Glutamatergic neuron (in vitro differentiated cells): ENCODE measurements at places on chromosomes 6 and 20. TPM values are rescaled to one million over a fixed set of nuclear protein-coding genes. Genes with fewer than 3 reads are reported as not detected.

DNA sequence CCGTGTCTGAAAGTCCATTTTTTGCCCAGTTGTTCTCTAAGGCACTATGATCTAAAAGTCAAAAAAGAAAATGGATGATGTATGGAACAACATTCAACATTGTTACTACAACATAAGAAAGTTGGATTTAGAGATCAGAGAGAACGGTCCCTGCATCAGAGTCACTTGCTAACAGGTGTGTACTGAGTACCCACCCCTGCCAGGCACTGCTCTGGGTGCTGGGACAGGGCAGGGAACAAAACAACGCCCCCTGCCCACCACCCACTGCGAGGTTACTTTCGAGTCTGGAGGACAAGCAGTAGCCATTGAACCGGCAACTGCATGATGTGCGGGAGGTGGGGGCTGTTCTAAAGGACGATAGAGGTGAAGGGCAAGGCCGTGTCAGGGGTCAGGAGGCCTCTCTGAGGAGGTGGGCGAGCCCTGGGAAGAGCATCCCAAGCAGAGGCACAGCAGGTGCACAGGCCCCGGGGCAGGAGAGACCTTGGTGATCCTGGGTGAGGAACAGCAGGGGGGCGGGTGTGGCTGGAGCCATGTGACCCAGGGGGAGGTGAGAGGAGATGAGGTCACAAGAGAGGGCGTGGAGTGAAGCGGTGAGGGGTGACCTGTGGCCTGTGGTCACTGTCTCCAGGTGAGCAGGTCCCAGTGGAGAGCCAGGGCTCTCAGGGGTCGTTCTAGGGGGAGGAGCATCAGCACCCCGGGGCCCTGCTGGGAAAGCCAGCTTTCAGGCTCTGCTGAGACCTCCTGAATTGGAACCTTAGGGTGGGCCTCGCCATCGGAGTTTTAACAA, 197.5 kb upstream of the SULF2 start:
- H3K4me3 ChIP-seq, result no peak overlapping the region
- H3K36me3 ChIP-seq, result no peaks in the 10 kb centered on the region
- H3K27ac ChIP-seq, result no peak overlapping the region
- DNase-seq, result no peak
- peaks cover 27% of the 10 kb centered on the region for H3K4me1 ChIP-seq

GRCh38 chr20:23939641-23940040, 48.9 kb downstream of the GGTLC1 start:
- no peaks in the 10 kb centered on the region for H3K4me1 ChIP-seq
- H3K27me3 ChIP-seq, result peaks cover 4% of the 10 kb centered on the region
- H3K4me3 ChIP-seq, result no peak overlapping the region
- no peak overlapping the region for H3K27ac ChIP-seq
- H3K36me3 ChIP-seq, result peaks cover 4% of the 10 kb centered on the region

GRCh38 chr20:1368448-1369199, 24.2 kb downstream of the FKBP1A start:
- DNase-seq, result no peak
- H3K4me1 ChIP-seq, result peaks cover 34% of the 10 kb centered on the region
- peaks cover 8% of the 10 kb centered on the region for H3K27me3 ChIP-seq
- peak overlapping the region; percentile 92 for H3K27ac ChIP-seq
- peaks cover 13% of the 10 kb centered on the region for H3K36me3 ChIP-seq

DNA sequence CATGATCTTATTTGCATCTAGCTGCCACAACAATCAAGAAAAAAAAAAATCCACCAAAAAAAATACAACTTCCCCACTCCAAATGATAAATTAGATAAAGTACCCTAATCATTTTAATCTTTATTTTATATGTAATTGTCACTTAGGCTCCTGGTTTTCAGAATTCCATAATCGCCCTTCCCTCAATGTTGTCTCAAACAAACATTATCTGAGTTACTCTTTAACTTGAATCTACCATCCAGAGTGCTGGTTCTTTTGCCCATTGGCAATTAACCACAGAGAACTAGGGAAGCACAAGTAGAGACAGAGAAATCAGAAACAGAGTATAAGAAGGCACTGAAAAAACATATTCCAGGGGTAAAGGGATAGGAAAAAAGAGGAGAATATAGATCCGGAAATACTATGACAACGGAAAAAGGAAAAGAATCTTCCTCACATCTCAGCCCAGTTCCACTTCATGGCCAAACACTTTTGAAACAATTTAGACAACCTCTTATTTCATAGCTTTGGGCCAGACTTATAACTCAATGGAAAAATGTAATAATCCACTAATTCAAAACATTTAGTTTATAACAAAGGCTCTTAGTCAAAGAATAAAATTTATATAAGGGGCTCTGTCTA, 861 bp upstream of the NHSL1 start:
- peaks cover 55% of the 10 kb centered on the region for H3K4me1 ChIP-seq
- no peak for DNase-seq
- H3K4me3 ChIP-seq, result peak overlapping the region; percentile 87
- peaks cover 10% of the 10 kb centered on the region for H3K27me3 ChIP-seq
- no peaks in the 10 kb centered on the region for H3K36me3 ChIP-seq
- peak overlapping the region; percentile 99 for H3K27ac ChIP-seq

DNA sequence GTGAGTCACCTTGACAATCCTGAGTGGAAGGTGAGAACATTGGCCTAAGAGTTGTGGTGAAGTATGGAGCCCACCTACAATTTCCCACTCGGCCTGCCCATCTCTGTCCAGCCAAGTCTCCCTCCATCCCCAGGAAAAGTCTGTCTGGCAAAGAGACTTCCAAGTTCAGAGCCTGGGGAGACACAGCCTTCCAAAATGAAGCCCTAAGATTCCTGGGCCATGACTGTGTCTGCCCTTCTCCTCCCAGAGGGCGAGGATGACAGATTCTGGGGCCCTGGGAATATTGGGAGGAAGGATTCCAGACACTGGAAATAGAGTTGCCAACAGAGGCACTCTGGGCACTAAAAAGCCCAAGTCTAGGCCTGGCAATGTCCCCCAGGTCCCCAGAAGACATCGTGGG, 176.8 kb downstream of the NFATC2 start:
- DNase-seq, result no peak
- H3K4me1 ChIP-seq, result no peaks in the 10 kb centered on the region
- H3K4me3 ChIP-seq, result no peak overlapping the region
- H3K27me3 ChIP-seq, result peaks cover 2% of the 10 kb centered on the region
- H3K27ac ChIP-seq, result no peak overlapping the region
- H3K36me3 ChIP-seq, result peaks cover 8% of the 10 kb centered on the region

- no peak for DNase-seq
- peaks cover under 1% of the 10 kb centered on the region for H3K36me3 ChIP-seq
- H3K27me3 ChIP-seq, result peaks cover 1% of the 10 kb centered on the region
- no peak overlapping the region for H3K27ac ChIP-seq
- no peak overlapping the region for H3K4me3 ChIP-seq
- H3K4me1 ChIP-seq, result no peaks in the 10 kb centered on the region
Observed at GRCh38 chr20:7770578-7770977, 169.7 kb downstream of the HAO1 start.

DNA sequence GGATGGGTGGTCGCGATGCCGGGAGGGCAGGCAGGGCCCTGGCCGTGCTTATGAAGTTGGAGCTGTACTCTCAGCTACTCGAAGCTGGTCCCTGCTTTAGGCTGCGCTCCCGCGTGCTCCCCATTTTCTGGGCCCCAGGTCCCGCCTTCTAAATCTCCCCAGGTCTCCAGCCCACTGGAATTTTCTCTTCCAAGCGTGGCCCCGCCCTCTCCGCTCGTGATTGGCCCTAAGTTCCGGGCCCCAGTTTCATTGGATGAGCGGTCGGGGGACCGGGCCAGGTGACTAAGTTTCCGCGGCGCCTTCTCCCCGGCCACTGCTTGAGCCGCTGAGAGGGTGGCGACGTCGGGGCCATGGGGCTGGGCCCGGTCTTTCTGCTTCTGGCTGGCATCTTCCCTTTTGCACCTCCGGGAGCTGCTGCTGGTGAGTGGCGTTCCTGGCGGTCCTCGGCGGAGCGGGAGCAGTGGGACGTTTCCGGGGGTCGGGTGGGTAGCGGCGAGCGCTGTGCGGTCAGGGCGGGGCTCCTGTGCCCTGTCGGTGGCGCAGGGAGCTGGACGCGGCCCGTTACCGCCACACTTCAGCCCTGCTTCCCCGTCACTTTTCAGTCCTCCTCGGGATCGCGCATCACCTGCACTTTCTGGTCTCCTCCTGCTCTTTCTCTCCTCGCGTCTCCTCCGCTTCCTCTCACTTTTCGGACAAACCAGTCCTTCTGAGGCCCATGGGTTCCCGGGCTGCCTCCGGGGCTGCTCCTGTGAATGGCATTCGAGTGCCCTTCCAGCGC, at the start of gene MICA:
TSS of gene MICA (plus strand) at position 313 of the 778 bp plus-strand sequence. CDS start at position 351, 38 bp downstream.
- no peaks in the 10 kb centered on the region for H3K36me3 ChIP-seq
- H3K4me3 ChIP-seq, result peak within 1 kb of the TSS; percentile 97
- peak; percentile 65 for DNase-seq
- peaks cover 28% of the 10 kb centered on the region for H3K27me3 ChIP-seq

DNA sequence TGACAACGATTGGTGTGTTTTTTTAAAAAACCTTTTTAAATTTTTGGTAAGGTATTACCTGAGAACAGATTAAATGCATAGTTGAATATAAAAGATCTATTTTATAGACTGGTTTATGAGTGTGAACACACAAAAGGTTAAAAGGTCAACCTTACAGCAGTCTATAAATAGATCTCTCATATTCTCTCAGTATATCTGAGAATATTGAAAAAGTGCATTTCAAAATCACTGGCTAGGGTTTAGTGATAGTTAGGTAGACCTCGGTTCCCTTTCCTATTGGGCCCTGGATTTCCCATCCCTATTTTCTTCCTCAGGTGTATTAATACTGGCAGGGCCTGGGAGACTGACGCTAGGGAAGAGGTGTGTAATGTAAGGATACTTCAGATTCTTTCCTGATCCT, 723 bp upstream of the ZNF451 start:
- peaks cover 7% of the 10 kb centered on the region for H3K27me3 ChIP-seq
- H3K36me3 ChIP-seq, result no peaks in the 10 kb centered on the region
- no peak for DNase-seq
- peak overlapping the region; percentile 93 for H3K27ac ChIP-seq
- H3K4me3 ChIP-seq, result peak overlapping the region; percentile 86

DNA sequence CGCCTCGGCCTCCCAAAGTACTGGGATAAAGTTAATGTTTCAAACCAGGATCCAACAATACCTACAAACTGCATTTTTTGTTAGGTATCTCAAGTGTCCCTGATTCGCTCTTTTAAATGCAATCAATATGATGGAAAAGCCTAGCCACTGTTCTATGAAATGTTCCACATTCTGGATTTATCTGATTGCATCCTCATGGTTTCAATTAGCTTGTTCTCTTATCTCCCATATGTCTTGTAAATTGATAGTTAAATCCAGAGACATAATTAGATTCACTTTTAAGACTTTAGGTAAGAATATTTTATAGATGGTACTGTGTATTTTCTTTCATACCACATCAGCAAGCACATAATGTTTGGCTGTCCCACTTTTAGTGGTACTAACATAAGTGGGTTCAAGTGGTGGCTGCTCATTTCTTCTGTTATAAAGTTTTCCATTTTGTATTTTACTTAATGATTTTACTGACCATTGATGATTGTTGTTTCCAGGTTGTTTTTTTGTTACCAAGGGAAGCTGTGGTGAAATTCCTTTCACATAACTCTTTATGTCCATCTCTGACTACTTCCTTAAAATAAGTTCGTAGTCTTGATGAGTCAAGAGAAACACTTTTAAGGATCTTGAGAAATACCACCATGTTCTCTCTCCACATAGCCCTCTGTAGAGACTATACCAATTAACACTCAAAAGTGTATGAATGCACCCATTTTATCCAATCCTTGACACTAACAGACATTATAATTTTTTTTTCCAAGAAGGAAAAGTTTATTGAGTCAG, 40.5 kb downstream of the RNGTT start:
- no peak for DNase-seq
- H3K27me3 ChIP-seq, result no peaks in the 10 kb centered on the region
- no peak overlapping the region for H3K4me3 ChIP-seq
- H3K4me1 ChIP-seq, result no peaks in the 10 kb centered on the region
- no peak overlapping the region for H3K27ac ChIP-seq
- H3K36me3 ChIP-seq, result no peaks in the 10 kb centered on the region

- DNase-seq, result no peak
- no peaks in the 10 kb centered on the region for H3K27me3 ChIP-seq
- peaks cover 15% of the 10 kb centered on the region for H3K4me1 ChIP-seq
- H3K27ac ChIP-seq, result no peak overlapping the region
- H3K4me3 ChIP-seq, result no peak overlapping the region
Observed at GRCh38 chr20:19624221-19624965, 133.7 kb upstream of the RIN2 start.

DNA sequence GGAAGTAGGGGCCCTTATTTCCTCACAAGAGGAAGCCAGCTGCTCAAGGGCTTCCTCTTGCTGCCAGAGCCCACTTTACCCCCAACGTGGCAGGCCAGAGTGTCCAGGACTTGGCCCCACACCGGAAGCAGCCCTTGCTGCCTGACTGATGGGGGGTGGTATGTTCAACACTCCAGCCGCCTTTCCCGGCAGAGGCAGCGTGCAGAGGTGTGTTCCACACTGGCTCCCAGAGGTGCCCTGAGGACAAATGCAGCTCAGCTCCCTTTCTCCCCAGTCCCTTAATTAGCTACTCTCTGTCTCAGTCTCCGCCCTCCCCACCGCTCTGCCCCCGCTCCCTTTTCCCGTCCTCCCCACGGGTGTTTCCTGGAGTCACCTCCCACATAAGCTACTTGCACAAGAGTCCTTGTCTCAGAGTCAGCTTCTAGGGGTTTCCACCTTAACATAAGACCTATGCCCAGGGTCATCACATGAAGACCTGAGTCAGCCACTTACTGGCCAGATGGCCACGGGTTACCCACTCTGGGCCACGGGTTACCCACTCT, 61.7 kb upstream of the SHLD1 start:
- DNase-seq, result no peak
- peaks cover 6% of the 10 kb centered on the region for H3K27me3 ChIP-seq
- no peaks in the 10 kb centered on the region for H3K36me3 ChIP-seq
- no peak overlapping the region for H3K27ac ChIP-seq
- H3K4me3 ChIP-seq, result no peak overlapping the region

DNA sequence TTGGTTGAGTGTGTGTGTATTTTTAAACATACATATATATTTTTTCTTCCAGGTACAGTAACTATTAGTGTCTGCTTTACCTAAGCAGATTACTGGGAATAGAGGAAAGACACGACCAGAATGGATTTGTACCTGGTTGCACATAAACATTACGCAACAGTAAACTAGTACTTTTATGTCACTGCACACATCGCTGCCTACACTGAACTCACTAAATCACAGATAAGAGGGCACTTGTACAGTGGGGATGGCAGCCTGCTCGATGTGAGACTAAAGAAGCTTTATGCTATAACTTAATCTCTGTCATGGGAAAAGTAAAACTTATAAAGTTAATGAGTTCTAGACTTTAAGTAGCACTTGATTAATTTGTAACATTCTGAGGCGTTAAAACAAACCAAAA, 89.5 kb upstream of the SIM1 start:
- H3K4me3 ChIP-seq, result no peak overlapping the region
- no peaks in the 10 kb centered on the region for H3K27me3 ChIP-seq
- H3K36me3 ChIP-seq, result no peaks in the 10 kb centered on the region
- no peak overlapping the region for H3K27ac ChIP-seq
- DNase-seq, result no peak

GRCh38 chr6:22667855-22668254, 98.5 kb downstream of the HDGFL1 start:
- H3K36me3 ChIP-seq, result no peaks in the 10 kb centered on the region
- no peak for DNase-seq
- no peaks in the 10 kb centered on the region for H3K27me3 ChIP-seq
- H3K4me3 ChIP-seq, result no peak overlapping the region
- no peak overlapping the region for H3K27ac ChIP-seq
- H3K4me1 ChIP-seq, result no peaks in the 10 kb centered on the region

- H3K27ac ChIP-seq, result no peak overlapping the region
- peaks cover 13% of the 10 kb centered on the region for H3K36me3 ChIP-seq
- no peak for DNase-seq
- no peak overlapping the region for H3K4me3 ChIP-seq
Observed at GRCh38 chr6:137201006-137201405, 18.2 kb downstream of the IFNGR1 start.

Gene NCOA7
- 23.5 TPM for total RNA-seq

Gene USP49
- 14.7 TPM for total RNA-seq

Gene TMC2
- not detected for total RNA-seq

Gene SOBP
- total RNA-seq, result 16.1 TPM

Gene PDYN
- not detected for total RNA-seq

Gene RAD21L1
- total RNA-seq, result not detected
